ENCODE measurements at places on chromosomes 3 and 15.

DNA sequence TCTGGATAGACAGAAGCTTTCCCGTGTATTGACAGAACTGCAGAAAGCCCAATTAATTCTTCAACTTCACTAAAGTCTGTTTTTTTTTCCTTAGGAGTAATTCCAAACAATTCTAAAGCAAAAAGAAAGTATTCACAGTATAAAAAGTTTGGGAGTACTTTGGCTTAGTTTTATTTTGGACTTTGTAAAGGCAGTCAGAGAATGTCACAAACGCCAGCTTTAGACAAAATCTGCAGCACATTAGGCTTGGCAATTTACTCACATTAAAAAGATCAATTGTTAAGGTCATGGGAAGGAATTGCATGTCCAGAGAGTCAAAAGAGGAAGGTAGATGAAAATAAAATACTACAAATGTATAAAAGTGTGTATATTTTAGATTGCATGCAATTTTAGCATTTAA lies 47.5 kb upstream of the GBE1 start:
- no peak for DNase-seq

DNA sequence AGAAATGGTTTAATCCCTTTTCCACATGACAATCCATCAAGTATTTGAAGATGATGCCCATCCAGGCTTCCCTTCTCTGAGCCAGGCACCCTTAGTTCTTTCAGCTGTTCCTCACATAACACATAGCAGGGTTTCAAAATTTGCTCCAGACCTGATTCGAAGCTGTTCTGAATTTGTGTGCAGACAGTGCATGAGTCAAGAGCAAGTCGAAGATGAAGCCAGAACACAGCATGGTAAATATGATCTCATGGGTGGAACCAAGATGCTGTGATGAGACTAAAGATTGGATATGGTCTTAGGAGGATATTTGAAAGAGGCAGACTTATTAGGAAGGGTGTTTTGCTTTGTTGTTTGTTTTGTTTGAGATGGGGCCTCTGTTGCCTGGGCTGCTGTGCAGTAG lies 32.6 kb upstream of the PDE8A start:
- DNase-seq: no peak

DNA sequence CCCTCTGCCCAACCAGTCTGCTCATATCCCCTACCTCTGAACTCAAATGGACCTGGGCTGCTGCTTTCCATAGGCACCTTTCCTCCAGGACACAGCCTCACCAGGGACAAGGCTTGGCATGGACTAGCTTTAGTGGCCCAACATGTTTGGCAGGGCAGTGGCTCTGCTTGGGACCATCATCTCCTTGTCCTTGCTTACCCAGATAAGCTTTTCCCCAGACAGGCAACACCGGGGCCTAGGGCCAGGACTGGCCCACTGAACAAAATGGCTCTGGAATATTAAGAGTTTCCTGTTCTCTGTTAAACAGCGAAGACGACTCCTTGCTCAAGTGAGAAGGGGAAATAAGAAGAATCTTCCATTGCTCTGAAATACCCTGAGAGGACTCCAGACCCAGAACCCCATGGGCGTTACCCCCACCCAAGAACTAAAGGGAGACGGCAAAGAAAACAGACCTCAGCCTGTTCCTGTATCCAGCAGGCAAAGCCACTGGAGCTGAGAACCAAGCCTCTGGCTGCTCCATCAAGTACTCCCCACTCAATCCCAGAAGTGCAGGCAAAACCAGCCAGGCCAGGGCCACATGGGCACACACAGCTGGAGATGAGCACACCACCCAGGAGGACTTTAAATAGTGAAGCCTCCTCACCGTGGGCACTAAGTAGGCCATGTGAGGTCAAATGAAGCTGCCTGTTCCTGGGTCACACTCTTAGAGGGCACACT lies 45.5 kb downstream of the CTNNB1 start:
- no peak for DNase-seq

DNA sequence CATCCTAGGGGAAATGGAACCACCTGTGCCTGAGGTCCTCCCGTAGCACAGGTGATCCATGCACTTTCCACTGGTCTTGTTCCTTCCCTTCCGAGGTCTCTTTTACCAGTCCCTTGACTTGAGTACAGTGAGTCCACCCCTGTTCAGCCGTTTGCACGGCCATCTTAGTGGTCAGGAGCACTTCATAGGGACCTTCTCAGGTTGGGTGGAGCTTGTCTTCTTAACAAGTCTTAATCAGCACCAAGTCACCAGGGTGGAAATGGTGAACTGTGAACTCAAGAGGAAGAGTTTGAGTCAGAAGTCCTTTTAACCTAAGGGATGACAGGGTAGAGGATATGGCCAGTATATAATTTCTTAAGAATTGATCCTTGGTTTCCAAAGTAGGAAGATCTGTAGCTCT lies 21.4 kb downstream of the ARL8B start:
- DNase-seq: no peak

GRCh38 chr3:89373434-89373833 lies 266.0 kb downstream of the EPHA3 start:
- DNase-seq: no peak

- no peak for DNase-seq
Observed at GRCh38 chr3:29144807-29145206, 136.1 kb upstream of the RBMS3 start.

DNA sequence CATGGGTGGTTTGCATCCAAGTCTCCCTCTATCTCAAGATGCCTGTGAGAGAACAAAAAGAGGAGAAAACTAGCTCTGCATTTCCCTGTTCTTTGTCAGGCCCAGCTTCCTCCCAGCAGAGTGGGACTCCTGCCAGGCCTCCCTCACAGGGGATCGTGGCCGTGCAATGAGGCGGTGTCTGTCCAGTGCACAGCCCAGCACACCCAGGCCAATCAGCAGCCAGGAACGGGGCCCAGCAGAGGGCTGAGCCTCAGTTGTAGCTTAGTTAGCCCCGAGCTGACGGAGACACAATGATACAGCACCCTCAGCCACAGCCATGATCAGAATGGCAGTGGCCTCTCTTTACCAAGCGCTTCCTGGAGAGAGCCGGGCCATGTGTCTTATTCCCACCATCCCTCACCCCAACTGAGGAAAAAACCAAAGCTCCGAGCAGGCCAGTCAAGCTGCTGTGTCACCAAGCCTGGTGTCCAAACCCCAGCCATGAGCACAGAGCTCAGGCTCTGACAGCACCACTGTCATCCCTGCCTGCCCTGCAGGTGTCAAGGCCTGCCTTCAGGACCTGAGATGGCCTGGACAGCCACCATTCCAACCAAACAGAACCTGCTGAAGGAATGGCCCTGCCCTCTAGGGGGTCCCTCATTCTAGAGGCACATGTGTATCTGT lies 71.1 kb downstream of the DNAJB8 start:
- no peak for DNase-seq

Data from Panc1 (cell line).